ENCODE measurements at places on chromosomes 7 and 10.

GRCh38 chr10:44733501-44734488 is 177.3 kb upstream of the TMEM72 start:
- DNase-seq = no peak

DNA sequence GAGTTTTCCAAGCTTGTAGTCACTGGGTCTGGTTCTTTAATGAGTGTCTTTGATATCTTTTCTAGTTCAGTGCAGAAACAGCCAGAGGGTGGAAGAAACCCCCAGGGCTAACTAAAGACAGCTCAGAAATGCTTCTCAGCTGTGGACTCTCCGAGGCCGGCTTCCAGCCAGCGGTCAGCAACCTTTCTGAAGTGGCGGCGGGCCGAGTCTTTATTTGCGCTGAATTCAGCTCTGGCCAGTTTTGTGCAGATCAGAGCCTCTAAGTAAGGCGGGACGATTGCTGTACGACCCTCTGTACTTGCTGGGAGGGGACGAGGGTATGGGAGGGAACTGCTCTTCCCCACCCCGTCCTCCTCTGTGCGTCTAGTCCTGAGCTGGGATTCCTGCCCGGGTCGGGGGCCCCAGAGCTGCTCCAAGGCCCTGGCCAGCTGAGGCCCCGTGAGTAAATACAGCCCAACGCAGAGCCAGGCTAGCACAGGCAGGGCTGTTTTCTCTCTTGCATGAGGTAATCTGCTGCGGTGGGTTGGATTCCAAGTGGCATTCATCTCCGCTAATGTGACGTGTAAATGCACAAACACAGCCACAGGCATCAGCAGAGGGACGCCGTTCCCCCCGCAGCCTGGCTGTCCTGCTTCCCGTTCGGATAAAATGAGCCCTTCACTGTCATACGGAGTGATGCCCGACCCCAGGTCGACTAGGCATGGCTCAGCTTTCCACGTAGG is 159.8 kb downstream of the PIP4K2A start:
- DNase-seq = no peak

DNA sequence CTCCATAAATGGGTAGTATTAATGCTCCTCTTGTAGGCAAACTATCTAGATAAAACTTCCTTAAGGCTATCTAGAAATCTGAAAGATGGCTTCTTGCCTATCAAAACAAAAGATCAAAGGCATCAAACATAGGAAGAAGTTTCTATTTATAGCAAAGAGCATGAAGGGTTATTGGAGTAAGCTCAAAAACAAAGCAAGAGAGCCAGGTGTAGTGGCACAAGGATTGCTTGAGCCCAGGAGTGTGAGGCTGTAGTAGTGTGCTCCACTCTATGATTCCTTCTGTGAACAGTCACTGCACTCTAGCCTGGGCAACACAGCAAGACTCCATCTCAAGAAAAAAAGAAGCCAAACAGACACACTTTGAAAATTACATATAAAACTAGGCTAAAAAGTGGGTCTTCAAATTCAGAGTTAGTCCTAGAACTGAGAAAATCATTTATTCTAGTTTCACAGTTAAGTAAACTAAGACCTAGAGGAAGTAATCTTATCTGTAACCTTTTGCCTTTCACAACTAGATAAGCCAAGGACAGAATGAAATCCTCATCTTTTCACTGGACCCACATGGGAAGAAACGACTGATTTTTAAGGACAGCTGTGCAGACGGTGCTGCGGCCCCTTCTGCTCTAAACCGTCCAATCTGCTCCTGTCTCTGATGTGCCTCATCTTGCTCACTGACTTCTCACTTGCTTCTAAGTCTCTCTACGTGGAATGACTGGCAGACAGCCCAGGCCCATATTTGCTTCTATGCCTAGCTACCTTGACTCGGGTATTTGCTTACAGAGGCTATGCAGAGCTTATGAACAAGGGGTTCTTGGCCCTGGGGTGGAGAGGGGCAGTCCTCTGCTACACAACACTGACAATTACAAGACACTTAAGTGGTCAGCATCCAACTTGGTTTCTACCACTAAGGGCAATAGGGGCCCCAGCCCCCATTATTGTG is 50.0 kb downstream of the ESYT2 start:
- DNase-seq = no peak

DNA sequence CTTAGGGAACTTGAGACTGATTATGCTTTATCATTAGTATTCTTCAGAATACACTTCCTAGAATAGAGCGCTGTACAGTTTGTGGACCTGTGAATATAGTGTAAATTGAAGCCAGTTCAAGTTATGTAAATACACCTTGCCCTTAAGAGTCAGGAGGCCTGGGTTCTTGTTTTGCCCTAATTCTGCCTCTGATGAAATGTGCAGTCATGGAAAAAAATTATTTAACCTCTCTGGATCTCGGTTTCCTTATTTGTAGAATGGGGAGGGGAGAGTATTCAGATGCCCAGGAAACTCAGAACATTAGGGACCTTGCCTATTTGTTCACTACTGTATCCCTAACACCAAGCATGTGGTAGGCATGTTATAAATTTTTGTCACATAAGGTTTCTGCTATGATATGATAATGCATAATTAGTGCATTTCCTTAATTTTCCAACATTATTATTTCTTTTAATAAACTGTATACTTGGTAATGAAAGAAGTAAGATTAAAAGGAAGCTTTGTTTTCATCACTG is 1.3 kb downstream of the EXOC6 start:
- DNase-seq = no peak

DNA sequence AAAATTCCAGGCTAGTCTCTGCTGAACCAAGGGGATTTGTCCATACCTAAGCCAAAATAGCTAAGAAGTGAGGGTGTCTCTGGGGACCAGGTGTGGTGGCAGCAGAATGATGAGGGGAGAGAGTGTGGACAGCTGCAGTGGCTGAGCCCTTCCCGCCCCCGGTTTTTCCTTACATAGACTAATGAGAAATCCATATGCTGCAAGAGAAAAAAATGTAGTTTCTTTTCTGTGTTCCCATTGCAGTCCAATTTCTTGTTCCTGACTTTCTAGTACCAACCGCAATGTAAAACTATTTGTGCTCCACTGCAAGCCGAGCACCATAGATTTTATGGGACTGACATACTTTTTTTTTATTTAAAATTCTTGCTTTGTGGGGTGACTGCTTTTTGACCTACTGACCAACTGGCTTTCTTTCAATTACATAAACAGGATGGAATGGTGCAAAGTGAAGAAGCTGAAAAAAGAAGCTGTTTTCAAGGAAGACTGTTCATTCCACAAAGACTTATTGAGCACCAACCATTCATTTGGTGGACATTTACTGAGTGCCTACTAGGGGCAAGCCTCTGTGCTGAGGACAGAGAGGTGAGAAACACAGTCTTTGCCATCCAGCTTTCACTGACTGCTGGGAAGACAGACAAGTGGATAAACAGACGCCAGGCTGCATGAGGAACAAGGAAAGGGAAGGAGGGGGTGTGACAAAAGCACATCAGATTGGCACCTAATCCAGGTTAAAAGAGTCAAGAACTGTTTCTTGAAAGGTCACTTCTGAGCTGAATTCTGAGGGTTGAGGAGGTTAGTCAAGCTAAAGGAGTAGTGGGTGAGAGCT is 9.8 kb downstream of the CEP41 start:
- DNase-seq = no peak

- DNase-seq = no peak
Observed at GRCh38 chr10:6755781-6756460, 175.8 kb upstream of the PRKCQ start.

DNA sequence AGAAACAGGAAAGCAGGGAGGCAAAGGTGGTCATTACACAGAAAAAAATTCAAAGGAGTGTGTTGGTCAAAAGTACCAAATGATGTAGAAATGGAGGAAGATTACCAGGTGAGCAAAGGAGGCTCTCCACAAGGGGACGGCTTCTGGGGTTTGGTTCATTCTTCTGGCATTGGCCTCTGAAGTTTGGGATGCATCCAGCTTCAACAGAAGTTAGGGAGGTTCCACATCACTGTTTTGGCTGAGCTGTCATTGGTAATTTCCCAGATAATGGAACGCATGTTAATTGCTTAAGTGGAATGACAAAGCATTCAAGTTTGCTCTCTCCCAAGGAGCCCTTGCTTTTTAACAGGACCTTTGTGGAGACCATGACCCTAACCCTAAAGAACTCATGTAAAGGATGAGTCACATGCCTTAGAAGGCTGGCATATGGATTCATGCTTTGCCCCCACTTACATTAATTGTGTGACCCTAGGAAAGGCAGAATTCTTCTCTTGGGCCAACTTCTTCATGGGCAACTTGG is 398.6 kb downstream of the GPAM start:
- DNase-seq = no peak

GRCh38 chr10:110172155-110172554 is 35.2 kb upstream of the MXI1 start:
- DNase-seq = no peak

GRCh38 chr7:98553666-98554065 is 63.4 kb upstream of the NPTX2 start:
- DNase-seq = no peak

- no peak for DNase-seq
Observed at GRCh38 chr7:73870041-73870492, 9.1 kb downstream of the TMEM270 start.

- no peak for DNase-seq
Observed at GRCh38 chr10:30051220-30051619, 8.2 kb downstream of the JCAD start.

DNA sequence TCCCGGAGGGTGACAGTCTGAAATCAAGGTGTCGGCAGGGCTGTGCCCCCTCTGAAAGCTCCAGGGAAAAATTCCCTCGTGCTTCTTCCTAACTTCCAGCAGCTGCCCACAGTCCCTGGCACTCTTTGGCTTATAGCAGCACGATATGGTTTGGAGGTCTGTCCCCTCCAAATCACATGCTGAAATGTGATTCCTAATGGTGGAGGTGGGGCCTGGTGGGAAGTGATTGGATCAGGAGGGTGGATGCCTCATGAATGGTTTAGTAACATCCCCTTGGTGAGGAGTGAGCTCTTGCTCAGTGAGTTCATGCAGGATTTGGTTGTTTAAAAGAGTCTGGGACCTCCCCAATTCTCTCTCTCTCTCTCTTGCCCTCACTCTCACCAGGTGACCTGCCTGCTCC is 51.1 kb downstream of the GPAM start:
- no peak for DNase-seq

DNA sequence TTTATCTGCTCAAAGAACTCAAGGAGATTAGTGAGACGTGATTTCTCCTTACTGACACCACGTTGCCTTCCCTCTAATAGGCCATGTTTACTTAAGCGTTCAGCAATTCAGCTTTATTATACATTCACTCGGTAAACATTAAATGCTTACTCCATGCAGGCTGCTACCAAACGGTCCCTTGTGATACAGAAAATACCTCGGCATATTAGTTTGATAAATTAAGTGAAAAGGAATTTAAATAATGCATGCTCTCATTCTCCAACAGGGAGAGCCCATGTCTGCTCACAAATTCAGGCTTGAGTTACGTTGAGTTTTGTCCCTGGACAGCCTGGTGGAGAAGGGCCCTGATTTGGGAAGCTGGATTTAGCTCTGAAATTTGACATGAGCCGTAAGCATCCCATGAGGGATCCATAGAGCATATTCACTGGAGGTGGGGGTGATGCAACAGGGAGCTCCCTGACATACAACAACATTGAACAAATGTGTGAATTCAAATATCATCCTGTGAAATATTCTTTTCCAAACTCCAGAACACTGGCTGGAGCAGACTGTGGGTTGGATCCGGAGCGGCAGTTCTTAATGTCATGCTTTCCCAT is 86.3 kb downstream of the TBXAS1 start:
- no peak for DNase-seq

GRCh38 chr7:37709631-37710509 is 26.3 kb downstream of the GPR141 start:
- no peak for DNase-seq

GRCh38 chr10:117226813-117227451 is 14.0 kb upstream of the SLC18A2 start:
- no peak for DNase-seq

GRCh38 chr7:96090756-96091155 is 231.1 kb downstream of the SLC25A13 start:
- no peak for DNase-seq

GRCh38 chr10:132690401-132690800 is 95.5 kb downstream of the NKX6-2 start:
- no peak for DNase-seq

GRCh38 chr7:46912692-46913091 is 669.2 kb downstream of the TNS3 start:
- DNase-seq = no peak

- DNase-seq = no peak
Observed at GRCh38 chr7:142873281-142873784, 12.2 kb downstream of the TRPV6 start.

DNA sequence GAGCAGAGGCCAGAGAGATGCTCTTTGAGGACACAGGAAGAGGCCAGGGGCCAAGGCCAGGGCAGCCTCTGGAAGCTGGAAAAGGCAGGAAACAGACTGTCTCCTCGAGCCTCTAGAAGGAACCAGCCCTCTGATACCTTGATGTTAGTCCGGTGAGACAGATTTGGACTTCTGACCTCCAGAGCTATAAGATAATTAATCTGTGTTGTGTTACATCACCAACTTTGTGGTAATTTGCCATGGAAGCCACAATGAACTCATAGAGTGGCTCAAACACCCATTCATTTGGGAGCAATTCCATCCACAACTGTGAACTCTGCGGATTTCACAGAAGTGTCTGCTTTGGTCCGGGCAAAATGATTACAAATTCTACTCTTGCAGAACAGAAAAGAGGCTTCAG is 48.7 kb downstream of the OAT start:
- no peak for DNase-seq

DNA sequence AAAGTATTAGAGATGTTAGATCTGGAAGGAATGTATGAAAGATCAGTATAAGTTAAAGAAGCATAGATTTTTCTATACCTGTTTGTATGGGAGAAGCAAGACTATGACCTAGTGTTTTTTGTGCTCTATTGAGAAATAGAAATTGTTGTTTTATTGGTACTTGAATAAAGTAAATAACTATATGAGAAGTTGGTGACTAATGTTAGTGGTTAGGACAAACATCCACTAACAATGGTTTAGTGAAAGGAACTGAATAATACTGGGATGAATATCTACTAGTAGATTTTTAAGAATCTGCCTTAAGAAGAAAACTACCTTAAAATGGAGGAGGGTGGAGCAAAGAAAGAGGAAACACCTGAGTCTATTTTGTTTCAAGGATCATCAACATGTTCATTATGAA is 521.1 kb upstream of the POT1 start:
- no peak for DNase-seq

DNA sequence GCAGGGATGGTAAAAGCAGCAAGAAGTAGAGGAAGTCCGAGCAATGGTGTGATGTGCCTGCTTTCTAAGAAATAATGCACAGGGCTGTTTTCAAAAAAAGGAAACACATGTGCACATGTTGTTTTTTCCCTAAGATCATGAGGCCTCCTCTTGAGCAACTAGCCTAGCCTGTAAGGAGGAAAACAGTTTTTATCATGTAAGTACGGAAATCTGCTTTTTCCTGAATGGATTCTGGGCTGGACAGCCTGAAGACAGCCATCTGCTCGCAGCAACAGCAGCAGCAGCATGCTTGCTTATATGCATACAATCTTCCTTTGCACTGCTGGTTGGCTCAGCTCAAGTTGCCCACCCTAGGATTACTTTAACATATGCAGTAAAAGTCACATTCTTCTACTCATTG is 87.1 kb downstream of the HIBADH start:
- no peak for DNase-seq
